Stimulated activated CD4-positive, alpha-beta T cell treated with anti-CD3 and anti-CD28 coated beads, Interleukin-1b, Interleukin-23, amount 100 ng/mL, for 4 hours (primary cell): ENCODE measurements at places on chromosomes 3 and 15.

- DNase-seq: no peak
These were observed 157.5 kb upstream of the SLC24A5 start for GRCh38 chr15:47963265-47963664.

DNA sequence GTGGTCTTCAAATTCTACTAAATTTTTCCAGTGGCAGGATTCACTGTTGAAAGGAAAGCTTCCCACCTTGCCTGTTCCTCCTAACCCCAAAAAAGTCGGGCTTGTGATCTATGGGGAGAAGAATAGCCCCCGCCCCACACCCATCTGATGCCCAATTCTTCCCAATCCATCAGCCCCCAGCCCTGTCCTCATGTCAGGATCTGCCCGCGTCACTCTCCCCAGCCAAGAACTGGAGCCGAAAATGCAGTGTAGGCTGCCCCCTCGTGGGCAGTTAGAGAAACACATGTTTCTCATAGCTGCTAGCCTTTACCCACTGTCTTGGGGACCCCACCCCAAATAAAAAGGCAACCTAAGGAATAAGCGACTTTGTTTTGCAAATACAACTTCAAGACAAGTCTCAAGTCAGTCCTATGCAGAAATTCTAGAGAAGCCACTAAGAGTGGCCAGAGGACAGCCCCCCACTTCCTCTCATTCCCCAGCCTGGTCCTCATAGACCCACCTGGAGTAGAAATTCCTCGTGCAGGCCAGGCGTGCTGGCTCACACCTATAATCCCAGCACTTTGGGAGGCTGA lies 13.0 kb upstream of the CSK start:
- DNase-seq: peak; percentile 60

DNA sequence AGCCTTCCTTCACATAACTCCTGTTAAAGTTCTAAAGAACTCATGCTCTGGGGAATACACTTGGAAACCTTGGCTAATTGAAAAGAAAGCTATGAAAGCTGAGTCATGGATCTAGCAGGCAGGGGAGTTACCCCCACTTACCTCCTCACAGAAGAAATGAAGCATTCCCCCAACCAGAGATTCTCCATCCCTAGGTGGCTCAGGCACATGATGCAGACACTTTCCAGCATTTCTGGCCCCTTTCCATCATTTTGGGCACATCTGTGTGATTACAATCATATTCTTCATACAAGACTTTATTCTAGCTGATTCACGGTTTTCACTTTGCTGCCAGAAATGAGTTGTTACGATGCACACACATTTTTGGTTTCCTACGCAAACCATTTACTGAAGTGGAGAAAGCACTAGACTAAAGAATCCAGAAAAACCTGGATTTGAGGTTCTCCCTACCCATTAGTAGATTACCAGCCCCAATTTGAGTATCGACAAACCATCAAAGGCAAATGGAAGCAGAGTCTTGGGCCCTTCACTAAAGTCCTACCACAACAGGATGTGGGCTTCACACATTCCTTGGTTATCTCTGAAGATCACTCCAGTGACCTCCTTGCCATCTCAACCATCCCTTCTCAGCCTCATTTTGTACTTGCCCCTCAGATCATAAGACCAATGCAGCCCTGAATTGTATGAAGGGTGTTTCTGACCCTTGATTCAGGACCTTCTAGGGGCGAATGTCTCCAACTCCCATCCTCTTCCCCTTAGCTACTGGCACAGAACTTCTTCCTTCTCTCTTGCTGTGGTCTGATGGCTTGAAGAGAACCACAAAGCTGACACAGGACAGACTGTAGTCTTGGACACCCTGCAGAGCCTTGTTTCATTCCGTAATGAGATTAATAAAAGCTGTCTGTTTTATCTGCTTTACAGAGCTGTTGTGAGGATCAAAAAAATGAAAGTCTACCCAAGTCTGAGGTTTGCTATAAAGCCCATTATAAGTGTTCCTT lies 42.5 kb upstream of the SNRK start:
- DNase-seq: no peak

DNA sequence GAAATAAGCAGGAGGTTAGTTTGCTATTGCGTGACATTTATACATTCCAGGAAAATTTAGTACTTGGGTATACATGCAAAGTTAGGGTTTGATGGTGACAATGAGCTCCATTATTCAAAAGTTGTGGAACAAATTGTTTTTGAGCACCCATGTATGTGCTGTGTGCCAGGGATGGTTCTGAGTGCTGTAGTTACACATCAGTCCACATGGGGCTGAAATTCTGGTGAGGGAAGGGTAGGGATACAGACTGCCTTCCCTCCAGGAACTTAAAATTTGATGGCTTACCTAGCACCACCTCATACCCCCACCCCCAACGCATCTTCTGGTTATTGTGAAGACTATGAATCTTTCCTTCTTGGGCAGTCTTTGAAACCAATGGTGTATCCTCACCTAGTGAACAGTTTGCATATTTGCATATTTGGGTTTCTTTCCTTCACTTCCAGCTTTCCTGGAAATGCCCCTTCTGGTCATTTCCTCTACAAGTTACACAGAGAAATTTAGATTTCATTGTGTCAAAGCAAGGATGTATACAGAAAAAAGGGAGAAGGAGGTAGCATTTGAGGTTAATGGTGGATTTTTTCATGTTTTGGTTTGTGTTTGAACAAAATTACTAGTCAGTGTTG lies 222.0 kb upstream of the IL12A start:
- no peak for DNase-seq

DNA sequence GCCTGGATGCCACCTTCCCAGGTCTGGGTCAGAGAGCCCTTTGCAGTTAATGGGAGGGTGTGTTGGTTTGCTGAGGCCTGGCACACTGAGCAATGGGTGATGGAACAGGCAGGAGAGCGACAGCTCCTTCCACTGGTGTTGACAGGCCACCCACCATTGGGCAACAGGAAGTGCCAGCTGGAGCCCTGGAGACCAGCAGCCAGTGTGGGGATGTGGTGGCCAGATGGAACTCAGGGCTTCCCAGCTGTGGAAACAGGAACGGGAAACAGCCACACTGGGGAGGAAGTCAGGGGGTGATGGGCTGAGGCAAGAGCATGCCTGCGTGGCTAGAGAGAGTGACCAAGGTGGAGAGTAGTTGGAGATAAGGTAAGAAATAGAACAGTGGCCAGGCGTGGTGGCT lies 9.3 kb downstream of the PSTPIP1 start:
- DNase-seq: no peak

GRCh38 chr3:13414040-13414729 lies 5.9 kb downstream of the NUP210 start:
- DNase-seq: peak; percentile 42

- DNase-seq: no peak
These were observed 5.2 kb downstream of the HRG start for GRCh38 chr3:186671051-186671450.
